ENCODE measurements at places on chromosomes 16 and 17.

- DNase-seq: no peak
These were observed 5.7 kb upstream of the FTSJ3 start for GRCh38 chr17:63833026-63833740.

- no peak for DNase-seq
These were observed 18.9 kb downstream of the NTAN1 start for GRCh38 chr16:15037003-15037402.

DNA sequence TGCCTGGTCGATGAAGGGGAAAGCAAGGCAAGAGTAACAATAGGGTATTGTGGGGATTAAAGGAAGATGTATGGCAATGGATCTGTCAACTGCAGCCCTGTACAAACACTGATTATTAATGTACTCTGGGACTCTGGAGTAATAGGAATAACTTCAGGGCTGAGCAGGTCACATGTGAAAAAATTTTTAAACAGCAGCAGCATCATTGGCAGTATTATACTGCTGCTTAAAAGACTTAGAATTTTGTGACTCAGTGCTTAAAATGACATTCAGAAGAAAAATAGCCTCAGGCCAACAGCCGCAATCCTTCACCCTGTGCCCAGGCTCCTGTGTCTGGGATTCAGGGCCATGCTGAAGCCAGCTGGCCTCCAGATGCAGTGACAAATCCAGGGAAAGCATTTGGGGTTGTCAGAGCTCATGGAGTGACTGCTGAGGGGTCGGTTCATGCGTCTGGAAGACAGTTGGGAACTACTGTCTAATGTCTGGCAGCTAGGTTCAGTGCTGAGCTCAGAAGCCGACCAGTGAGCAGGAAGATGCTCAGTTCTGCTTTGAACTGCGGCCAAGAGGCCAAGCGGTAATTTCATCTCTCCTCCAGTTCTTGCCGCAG, 22.2 kb downstream of the TEX2 start:
- peak; percentile 77 for DNase-seq

DNA sequence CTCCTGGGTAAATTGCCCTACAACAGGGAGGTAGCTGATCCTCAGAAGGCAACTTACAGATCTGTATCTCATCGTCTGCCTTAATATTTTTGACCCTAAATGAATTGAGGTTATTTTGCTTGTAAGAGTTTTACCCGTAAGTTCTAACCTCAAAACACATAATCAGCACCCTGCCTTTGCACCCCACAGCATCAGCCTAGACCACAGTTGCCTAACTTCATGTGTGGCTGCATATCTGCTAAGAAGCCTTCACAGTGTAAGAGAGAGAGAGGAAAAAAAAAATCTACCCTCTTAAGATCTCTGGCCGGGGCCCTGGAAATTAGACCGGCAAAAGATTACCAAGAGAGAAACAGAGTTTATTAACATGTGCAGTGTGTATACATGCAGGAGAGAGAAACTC, 76.9 kb downstream of the ARHGAP44 start:
- DNase-seq: no peak

GRCh38 chr17:29179232-29180033, 765 bp downstream of the MYO18A start:
- DNase-seq: no peak

- no peak for DNase-seq
These were observed 1.1 kb downstream of the LASP1NB start for GRCh38 chr17:38926293-38927070.

- DNase-seq: peak; percentile 89
These were observed at the start of gene NME3 for GRCh38 chr16:1771188-1771863. Gene NME3, minus strand, starts transcription at chr16:1771543. Its CDS starts 9 bp downstream, at chr16:1771534.

DNA sequence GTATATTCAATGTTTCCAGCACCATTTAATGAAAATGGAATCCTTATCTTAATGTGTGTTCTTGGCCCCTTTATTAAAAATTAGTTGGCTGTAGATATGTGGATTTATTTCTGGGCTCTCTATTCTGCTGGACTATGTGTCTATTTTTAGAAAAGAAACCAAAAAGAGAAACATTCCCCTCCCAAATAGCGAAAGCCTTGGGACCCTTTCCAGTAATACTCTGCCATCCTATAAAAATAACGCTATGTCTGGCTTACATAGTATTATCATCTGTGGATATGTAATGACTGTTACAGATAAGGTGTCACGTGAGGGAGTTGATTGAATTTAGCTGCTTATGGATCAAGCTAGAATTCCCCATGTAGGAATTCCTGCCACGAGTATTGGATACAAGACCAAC, 279.3 kb upstream of the KIF2B start:
- no peak for DNase-seq

GRCh38 chr17:9386401-9386800, 189.2 kb downstream of the STX8 start:
- no peak for DNase-seq

DNA sequence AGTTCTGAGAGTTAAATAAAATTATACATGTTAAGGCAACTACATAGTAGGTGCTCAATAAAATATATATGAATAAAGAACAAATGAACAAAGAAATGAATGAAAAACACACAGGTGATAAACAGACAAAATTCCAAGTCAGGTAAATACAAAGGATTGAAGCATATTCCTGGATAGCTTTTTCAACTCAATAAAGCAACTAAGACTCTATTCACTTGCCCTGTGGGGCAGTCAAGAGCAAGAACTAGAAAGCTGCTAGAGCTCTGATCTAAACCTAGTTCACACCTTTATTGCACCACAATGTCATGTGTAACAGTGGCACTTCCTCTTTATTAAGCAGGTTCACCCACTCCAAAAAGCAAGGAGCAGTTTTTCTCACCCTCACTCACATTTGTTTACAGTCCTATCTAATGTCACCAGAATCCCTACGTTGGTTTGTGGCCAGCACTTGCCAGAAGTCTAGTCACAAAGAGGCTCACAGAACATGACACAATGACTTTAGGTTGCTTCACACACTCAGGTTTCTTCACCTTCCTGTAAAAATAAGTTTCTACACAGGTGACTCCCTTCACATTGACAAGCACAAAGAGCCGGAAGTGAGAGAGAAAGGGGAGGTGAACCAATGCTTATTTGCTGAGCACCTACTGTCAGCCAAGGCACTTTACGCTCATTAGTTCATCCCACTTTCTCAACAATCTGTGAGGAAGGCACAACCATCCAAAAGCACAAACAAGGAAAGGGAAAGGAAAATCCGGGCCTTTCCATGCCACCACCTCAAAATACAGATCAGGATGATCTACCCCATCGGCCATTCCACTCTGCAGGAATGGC, 70.8 kb downstream of the XPO6 start:
- DNase-seq: no peak

GRCh38 chr17:18146980-18147379, 36.6 kb upstream of the ALKBH5 start:
- no peak for DNase-seq

DNA sequence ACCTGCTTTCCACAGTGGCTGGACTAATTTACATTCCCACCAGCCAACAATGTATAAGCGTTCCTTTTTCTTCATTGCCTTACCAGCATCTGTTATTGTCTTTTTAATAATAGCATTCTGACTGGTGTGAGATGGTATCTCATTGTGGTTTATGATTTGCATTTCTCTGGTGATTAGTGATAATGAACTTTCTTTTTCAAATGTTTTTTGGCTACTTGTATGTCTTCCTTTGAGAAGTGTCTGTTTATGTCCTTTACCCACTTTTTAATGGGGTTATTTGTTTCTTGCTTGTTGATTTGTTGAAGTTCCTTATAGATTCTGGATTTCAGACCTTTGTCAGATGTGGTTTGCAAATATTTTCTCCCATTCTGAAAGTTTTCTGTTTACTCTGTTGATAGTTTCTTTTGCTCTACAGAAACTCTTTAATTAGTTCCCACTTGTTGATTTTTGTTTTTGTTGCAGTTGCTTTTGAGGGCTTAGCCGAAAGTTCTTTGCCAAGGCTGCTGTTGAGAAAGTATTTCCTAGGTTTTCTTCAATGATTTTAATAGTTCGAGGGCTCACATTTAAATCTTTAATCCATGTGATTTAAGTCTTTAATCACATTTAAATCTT, 26.8 kb downstream of the ITGAM start:
- no peak for DNase-seq
